Omental fat pad (tissue), 4 donors: ENCODE measurements at places on chromosomes 3 and 15.

DNA sequence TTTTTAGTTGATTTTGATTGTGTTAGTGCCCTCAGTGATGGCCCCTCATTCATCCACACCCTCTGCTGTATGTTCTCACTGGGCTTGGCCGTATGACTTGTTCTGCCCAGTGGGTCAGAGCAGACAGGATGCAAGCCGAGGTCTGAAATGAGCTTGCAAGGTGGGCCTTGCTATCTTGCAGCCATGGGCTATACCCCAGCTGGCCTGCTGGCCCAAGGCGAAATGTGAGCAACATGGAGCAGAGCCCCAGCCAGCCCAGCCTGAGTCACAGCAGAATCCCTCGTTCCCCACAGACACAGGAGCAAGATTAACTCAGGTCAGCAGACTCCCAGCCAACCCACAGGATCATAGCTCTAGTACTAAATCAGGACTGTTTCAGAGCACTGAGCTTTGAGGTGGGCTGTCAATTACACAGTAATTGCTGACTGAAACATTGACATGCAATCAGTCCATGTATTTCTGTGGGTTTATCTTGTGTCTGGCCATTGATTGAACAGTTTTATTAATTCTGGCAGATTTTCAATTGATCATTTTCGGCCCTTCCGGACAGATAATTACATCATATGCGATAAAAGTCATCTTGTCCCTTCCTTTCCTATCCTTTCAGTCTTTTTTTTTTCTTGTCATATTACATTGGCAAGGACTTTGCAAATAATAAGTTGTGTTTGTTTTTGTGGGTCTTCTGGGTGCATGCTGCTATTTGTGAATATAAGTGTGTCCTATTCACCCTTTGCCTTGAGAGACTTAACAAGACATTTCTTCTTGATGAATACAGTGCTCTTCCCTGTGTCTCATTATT, 27.1 kb downstream of the KLF15 start:
- no peak for DNase-seq

DNA sequence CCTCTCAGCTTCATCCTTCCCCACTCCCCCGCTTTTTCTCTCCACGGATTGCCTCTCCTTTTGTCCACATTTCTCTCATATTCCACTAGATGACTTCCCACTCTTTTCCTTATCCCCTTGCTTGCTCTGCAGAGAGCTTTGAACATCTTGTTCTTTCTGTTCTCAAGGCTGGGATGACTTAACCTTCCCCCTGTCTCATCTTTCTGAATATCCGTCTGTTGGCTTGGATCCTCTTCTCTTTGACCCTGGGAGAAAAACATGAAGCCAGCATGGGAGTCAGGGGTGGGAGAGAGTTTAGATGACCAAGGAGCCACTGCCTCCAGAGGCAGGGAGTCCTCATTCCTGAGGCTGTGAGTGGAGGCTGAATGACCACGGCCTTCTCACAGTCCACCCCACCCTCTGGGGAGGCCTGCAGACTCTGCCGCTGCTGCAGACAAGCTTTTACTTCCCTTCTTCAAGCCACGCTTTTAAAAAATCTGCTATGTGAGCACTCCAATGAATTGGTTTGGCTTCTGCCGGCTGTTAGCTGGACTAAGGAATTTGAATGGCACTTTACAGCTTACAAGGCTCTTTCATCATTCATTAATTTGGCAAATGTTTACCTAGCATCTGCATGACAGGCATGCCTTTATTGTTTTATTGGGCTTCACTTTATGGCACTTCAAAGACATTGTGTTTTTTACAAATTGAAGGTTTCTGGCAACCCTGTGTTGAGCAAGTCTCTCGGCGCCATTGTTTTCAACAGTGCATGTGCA, 111.6 kb upstream of the SLC6A6 start:
- no peak for DNase-seq

DNA sequence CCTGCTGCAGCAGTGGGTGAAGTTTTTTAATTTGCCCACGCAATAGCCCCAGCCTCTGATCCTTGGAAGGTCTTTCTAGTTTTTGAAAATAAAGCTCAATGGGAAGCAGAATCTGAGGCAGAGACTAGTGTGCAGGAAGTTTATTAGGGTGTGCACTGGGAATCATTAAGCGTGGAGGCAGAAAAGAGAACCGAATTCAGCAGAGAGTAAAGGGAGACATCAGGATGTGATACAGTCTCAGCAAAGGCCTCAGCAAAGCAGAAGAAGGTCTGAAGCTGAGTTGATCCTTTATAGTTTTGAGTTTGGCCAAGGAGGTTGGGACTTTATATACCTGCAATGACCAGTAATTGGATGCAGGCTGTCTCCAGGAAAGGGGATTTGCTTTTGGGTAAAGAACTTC, 4.9 kb upstream of the BTLA start:
- DNase-seq = no peak

DNA sequence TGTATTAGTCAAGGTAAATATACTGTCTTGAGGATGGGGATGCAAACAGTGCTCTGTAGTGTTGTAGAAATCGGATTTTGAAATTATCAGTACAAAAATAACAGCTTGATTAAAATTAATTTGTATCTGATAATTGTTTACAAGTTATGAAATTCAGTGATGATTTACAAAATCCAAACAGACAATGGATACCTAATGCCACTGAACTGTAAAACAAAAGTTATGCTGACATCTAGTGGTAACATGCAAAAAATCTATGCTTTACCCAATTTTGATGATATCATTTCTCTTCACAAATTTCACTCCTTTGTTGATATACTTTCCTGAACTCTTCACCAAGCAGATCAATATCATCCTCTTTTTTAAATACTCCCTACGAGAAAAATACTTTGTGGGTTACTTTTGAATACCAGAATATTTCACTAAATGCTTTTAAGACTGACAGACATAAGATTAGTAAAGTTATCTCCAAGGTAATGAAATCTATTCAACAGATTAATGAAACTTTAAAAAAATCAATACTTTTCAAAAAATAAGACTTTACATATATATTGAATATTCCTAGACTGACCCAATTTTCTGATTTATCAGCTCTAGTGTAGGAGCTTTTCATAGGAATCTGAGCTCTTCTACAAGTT, 36.0 kb downstream of the MNS1 start:
- DNase-seq = no peak

GRCh38 chr3:172115787-172116186, 76.4 kb downstream of the FNDC3B start:
- no peak for DNase-seq

DNA sequence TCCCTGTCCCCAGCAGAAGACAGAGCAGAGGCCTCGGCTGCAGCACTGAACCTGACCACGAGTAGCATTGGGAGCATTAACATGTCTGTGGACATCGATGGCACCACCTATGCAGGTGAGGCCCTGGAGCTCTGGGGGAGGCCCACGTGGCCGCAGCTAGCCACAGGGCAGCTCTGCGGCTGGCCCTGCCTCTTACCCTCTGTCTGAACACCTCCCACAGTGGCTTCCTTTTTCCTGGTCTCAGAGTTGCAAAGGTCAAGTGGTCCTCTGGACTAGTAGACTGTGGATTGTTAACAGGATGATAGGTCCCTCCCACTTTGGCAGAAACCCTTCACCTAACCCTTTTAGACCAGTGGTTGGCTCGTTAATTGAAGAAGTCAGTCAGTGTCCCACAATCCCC, 22.5 kb upstream of the CLK3 start:
- no peak for DNase-seq

DNA sequence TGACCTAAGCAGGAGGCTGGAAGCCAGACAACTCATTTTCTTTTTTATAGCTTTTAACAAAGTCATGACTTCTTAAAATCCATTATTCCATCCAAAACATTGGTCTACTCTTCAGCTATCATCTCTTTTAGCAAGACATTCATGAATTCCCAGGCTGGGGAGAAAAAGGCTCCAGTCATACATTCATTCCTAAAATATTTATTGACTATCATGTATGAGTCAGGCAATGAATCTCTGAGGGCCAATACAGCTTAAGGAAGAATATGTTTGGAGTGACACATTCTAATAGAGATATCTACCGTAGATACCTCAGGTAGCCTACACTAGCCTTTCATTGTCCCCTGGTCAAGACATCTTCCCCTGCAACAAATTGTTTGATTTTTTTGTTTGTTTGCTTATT, 196.4 kb upstream of the NANOGP8 start:
- no peak for DNase-seq

DNA sequence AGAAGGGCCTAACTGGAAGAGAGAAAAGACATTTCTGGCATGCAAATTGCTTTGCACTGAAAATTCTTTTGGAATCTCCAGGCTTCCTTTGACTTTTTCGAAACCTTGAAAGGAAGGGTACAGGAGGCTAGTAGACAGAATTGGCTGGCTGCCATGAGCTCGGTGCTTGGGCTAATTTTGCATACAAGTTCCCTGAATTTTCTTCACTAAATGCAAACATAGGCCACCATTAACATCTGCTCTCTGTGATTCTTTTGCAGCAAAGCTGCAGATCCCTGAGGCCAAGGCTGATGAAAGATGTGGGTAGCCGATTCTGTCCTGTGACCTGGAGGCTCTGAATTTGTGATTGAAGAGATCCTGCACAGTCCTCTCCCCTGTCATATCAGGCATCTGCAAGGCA, 247.8 kb upstream of the MCTP2 start:
- DNase-seq = no peak

DNA sequence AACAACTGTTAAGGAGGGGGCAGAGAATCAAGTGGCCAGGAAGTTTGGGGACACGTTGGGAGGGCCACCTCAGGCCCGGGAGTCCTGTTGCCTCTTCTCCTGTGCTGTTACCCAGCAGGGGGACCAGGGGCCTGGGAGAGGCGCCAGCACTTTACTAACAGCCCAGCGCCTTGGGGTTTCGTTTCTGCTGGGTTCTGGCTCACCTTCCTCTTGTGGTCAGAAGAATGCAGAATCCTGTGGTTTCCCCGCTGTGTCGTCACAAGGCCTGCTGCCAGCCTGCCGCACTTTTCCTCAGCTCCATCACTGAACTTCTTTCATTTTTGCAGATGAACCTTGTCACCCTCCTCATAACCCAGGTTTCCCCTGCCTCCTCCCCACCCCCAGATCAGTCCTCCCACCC, 67.7 kb downstream of the SLC30A4 start:
- peak; percentile 44 for DNase-seq

- DNase-seq = no peak
Observed at GRCh38 chr3:59526999-59527398, 477.2 kb upstream of the CFAP20DC start.

GRCh38 chr15:34594361-34594760, 10.9 kb upstream of the GOLGA8B start:
- DNase-seq = no peak

GRCh38 chr15:52617026-52617425, 48.2 kb upstream of the ARPP19 start:
- no peak for DNase-seq

- no peak for DNase-seq
Observed at GRCh38 chr3:132006605-132007204, 28.1 kb downstream of the CPNE4 start.

DNA sequence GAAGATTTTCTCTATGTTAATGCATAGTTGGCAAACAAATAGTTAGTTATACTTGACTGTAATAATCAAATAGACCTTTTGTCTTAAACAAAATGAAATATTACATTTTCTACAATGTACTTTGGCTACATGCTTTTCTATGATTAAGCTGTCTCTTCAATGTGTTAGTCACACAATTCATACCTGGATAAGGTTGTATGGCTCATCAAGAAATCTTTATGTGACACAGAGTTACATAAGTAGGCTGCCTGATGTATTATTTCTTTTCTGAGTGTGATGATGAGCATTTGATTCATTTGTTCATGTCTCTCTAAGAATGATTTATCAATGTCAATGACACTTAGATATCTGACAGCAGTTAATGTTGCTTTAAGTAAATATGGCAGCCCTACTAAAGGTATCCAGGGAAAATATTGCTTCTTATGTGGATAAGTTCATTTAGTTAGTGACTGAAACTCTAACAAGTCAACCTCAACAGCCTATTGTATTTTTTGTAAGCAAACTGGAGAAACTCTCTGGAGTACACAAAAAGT, 157.4 kb upstream of the SOX2 start:
- no peak for DNase-seq

DNA sequence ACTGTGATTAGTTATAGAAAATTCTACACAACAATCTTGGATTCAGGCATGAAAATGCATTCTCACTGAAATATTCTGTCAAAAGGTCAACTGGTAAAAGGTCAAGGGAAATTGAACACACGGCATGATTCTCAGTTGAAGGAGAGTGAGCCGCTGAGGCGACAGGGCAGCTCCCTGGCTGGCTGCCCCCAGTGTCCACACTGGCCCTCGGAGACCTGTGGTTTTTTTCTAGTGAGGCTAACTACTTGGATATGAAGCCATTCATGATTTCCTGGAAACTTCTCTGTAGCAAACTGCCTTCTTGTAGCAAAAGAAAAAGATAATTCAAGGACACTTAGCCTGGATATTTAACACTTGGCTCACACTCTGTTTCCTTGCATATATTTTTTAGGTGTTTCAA, 37.2 kb downstream of the AADACL2 start:
- no peak for DNase-seq
